ENCODE measurements at places on chromosomes 5 and 9. TPM values are rescaled to one million over a fixed set of nuclear protein-coding genes. Genes with fewer than 3 reads are reported as not detected.

DNA sequence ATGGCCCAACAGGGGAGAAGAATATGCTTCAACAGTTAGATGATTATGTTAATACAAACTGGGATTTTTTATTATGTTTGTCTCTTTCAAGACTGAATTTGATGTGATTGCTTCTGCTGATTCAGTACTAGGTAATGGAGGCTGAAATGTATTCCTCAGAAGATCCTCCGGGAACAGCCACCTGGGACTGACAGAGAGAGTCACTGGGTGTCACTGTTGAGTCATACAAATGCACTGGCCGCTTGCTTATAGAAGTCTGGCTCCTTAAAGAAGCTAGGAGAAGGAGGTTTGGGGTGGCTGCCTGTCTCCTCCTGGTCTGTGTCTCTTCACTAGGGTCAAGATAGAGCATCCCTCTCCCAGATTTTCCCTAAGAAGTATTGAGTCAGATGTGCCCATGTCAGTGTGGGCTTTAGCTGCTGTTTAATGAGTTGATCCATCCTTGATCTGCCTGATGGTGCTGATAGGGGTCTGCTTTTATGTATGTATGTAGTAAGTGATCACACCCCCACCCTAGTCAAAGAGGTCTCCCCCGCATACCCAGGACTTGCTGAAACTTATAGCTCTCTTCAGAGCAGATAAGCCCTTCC, 773.4 kb downstream of the BRINP1 start:
- peak; percentile 72 for DNase-seq

DNA sequence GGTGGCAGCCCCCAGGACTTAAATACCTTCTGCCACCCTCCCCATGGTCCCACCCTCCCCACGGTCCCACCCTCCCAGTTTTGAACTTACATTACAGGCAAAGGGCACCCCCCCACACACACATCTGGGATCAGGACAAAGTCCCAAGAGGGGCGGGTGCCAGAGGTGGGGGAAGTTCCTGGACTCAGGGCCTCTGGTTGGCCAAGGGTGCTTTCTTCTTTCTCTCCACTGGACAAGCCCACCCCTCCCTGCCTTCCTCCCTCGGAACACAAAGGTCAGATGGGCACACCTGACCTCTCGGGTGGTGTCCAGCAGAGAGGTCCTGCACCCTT, 19.1 kb upstream of the RALGDS start:
- DNase-seq: no peak

DNA sequence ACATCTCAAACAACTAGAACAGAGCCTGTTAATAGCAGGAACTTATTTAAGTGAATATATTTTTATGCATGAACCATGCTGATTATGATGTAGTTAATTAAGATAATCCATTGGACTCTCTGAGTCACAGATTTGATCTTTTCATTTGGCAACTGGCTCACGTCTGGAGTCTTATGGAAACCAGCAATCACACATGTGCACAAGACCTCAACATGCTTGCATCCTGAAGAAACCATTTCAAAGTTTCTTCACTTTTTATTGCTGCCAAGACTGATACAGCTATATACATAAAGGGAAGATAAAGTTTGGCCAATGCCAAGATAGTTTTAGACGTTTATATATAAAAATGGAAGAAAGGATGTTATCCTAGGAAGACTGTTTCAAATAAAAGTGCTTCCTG, 13.3 kb upstream of the C9 start:
- no peak for DNase-seq

DNA sequence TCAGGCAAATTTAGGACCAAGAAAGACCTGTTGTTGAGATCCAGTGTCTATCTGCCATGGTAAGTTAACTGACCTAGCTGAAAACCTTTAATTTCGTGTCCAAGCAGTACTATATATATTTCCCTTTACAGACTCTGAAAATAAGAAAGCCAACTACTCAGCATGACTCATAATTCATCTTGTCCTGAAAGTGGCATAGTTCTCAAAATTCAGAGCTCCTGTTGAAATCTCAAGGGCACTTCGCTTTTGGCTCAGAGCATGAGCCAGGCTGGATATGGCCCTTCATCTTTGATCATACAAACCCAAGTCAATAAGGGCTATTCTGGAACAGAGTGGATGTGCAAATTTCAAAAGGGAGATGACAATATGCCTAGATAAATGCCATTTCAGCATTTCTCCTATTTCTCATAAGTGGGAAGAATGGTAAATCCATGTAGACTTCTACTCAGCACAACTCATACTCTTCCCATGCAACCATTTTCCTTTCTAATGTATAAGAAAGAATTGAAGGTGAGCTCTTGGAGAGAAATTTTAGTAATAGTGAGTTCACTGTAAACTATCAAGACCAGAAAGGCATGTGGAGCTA, 567.9 kb upstream of the DAB2 start:
- DNase-seq: peak; percentile 28

GRCh38 chr5:105812304-105812703, 1858.4 kb downstream of the EFNA5 start:
- DNase-seq: no peak

DNA sequence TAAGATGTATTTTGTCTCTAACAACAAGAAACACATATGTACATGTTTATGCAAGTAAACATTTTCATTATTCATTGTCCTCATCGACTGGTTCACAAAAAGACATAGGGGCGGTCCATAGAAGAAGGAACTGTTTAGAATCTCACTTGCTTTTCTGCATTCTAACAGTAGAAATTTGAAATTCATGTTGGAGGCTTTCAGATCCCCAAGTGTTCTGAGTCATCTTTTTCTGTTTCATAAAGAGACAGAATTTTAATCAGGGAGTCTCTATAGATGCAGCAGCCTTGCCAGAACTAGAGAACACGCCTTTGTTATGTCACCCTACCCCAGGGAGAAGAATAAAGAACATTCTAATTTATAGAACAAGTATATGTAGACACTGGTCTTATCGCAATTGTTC, 324.3 kb downstream of the GABRG2 start:
- DNase-seq: no peak

ACSL6 gene
- 6.2 TPM for total RNA-seq

TXNDC8 gene
- total RNA-seq: not detected

UBE2QL1 gene
- 2.4 TPM for total RNA-seq

ENC1 gene
- 4.6 TPM for total RNA-seq

CLK4 gene
- total RNA-seq: 35.8 TPM

Measured in thyroid gland (tissue), 4 donors.